Fibroblast of villous mesenchyme (primary cell): ENCODE measurements at places on chromosomes 6 and 20.
A peak's percentile ranks its signal among the peaks of the same experiment; 100 is the strongest.

- no peak for DNase-seq
Observed at GRCh38 chr6:109356237-109356636, 26.0 kb downstream of the CD164 start.

DNA sequence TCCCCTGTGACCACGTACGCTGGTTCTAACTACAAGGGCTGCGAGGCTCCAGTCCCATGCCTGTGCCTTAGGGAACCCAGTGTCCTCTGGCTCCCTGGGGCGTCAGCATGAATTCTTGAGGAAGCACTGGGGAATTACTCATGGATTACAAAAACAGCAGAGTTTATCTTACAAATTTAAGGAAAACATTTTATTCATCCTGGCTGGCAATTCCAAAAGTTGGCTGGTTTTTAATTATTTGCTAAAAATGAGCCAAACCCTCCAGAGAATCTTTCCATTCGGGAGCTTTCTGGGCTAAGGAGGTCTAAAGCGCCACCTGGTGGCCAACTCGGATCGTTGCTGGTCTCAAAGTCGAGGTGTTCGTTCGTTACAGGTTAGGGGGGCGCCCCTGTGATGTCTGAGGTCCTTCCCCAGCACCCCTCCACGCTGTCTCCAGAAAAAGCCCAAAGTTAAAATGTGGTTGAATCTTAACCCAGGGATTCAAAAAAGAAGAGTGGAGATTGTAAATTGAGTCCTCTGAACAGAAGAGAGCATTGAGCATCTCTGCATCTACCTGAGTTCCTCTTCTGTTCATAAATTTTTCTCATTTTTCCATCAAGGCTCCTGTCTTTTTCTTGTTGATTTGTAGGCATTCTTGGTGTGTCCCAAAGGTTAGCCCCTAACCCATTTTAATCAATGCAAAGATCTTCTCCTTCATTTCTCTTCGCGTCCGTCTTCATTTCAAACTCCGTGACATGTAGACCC, 99.4 kb downstream of the BFSP1 start:
- DNase-seq: peak; percentile 50

- DNase-seq: no peak
Observed at GRCh38 chr6:166739976-166740318, 112.9 kb upstream of the RPS6KA2 start.

- DNase-seq: no peak
Observed at GRCh38 chr20:58006346-58007316, 221.8 kb downstream of the ANKRD60 start.

DNA sequence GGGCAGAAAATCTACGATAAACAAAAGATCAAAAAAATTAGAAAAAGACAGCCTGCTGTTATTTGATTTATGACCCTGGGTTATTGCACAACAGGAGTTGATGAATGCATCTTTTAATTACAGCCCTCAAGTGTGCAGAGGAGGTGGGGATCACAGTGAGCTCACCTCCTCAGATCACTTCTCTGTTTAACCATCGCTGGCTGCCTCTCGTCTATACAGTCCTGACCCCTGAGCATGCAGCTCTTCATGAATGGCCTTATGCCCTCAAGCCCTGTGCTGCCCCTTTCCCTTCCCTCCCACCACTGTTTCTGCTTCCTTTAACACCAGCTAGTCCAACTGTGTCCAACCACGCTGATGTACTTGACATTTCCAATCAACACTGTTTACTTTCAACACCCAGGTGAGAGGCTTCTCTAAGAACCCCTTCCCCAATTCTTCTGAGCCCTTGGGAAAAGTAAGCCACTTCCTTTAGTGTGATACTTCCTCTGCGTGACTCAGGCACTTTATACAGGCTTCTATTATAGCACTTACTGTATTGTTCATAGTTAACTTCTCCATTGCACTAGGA, 60.6 kb upstream of the RIPOR2 start:
- no peak for DNase-seq

- peak; percentile 42 for DNase-seq
Observed at GRCh38 chr20:51661609-51662178, 106.5 kb downstream of the ATP9A start.

DNA sequence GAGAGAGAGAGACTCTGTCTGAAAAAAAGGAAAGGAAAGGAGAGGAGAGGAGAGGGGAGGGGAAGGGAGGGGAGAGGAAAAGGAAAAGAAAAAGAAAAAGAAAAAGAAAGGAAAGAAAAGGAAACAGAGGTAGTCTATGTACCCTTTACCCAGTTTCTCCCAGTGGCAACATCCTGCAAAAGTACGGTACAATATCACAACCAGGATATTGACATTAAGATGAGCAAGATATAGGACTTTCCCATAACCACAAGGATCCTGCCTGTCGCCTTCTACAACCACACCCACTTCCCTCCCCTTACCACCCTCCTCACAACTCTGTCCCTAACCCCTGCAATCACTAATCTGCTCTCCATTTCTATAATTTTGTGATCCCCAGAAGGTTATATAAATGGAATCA, 4.0 kb downstream of the C20orf96 start:
- no peak for DNase-seq

DNA sequence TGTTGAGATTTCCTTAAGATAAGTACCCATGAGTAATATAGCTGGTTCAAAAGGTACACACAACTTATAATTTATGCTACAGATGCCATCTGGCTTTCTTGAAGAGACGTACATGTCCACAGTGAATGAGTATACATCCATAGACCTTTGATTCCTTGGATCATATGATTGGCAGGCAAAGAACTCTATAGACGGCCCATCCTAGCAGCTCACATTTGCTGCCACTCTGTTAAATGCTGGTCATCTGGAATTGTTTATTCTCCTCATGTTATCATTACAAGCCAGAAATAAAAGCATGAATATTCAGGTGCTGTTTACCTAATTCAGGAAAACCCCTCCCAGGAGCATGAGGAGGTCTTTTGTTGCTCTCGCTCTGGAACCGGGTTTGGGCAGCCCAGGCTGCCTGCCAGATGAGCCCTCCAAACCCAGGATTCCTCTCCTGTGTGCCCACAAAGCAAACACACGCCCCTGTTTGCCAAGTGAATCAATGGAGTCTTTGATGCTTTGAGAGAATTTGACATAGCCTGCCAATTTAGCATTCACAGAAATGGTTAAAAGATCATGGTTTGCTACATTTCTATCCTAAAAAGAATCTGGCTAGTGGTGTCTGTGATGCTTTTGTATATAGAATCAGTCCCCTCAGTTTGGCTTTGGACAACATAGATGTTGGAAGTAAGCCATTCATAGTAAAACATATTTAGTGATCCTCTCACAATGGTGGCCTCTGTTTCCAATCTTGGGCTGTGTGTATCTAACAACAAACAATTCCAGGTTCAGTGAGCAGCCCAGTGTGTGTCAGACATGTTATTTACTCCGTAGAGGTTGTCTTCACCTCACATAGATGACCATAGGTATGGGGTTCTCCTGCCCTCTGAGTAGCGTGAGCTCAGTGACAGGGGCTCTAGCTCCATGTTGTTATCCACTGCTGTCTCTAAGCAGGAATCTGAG, 17.5 kb upstream of the PLCG1 start:
- DNase-seq: no peak

GRCh38 chr20:1831096-1831495, 64.1 kb upstream of the SIRPA start:
- DNase-seq: peak; percentile 35

DNA sequence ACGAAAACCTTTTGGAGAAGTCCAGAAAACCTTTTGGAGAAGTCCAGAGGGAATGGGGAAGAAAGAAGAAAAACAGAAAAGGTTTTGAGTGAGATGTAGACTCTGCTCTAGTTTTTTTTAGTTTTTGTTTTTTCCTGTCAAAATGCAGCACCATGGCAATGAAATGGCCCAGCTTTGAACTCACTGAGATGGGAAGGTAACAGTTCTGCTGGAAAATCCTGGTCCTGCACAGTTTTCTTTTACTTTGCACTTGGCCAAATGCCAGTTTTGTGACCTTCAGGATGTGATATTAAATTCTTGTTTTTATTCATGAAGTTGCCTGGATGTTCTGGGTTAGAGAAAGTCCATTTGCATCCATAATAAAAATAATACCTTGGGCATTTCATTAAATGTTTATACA, 145.7 kb downstream of the CFAP61 start:
- DNase-seq: no peak

GRCh38 chr20:905396-905961, 10.7 kb downstream of the ANGPT4 start:
- DNase-seq: no peak

DNA sequence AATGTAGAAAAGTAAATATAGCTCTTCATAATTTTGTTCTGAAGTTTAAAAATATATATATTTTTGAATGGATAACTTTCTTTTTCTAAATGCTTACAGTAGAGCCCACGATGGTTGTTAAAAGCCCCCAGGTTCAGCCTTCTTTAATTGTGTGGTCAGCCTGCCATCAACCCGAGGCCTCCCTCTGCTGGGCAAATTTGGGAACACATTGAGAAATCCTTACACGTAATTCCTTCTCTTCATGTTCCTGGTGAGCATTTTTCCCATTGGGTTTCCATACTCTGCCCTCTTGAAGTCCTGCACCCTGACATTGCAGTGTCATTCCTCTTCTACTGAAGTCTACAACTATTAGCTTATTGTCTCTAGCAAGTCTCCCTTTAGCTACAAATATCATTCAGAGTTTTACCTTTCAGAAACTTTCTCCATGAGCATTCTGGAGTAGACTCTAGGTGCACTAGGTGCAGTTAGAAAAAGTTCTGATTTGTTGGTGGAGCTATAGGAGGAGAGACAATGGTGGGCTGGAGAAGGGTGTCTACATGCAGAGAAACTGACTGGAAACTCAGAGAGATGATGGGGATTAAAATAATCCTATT, 40.6 kb downstream of the TRIM38 start:
- peak; percentile 67 for DNase-seq

- no peak for DNase-seq
Observed at GRCh38 chr20:40191573-40191972, 497.5 kb downstream of the MAFB start.

DNA sequence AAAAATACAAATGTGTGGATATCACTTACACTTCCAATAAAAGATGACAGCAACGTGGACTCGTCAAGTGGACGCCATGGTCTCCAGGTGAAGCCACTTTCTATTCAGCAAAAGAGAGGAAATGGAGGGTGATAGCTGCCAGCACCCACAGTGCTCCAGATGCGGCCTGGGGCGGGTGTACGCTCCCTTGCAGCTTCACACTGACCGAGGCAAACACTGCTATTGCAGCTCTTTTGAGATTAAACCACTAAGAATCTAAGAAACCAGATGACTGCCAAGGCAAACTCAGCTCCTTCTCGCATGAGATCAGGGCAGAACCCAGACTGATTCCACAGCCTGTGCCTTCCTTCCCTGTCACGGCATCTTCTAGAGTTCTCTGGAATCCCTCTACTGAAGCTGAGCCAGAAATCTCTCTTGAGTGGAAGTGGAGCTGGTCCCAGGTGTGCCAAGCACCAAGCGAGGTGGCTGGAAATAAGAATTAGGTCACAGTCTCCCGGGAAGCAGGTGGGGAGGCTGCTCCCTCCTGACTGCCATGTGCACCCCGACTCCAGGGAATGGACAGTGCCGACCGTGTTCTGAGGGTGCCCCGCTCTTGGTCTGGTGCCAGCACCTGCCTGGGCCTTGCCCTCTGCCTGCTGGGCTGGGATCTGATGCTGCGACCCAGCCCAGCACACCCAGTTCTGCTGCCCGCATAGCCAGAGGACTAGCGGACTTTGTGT, 90.1 kb upstream of the AFDN start:
- no peak for DNase-seq

DNA sequence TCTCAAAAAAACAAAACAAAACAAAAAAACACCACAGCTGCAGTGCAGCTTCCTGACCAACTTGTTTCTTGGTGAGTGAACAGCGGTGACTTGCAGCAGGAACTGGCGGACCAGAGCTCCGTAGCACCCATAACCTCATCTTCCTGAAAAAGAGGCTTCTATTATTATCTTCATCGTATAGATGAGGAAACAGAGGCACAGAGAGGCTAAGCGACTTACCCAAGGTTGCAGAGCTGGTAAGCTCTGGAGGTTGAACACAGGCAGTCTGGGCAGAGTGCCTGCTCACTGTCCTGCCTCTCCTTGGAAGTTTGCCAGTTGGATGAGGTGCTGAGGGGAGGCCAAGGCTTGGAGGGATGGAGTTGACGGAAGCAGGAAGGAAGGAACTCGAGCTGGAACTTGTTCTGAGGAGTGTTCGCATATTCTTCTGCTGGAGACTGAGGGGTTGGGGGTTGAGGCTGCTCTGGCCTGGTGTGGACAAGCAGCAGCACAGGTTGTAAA, 47.9 kb upstream of the CCDC167 start:
- DNase-seq: no peak

- DNase-seq: no peak
Observed at GRCh38 chr20:50343490-50344179, 153.0 kb downstream of the CEBPB start.

- DNase-seq: peak; percentile 57
Observed at GRCh38 chr20:10715035-10715434, 41.2 kb upstream of the JAG1 start.

GRCh38 chr20:61260905-61261304, 8.8 kb downstream of the CDH4 start:
- no peak for DNase-seq

GRCh38 chr20:37389241-37389747, 43.4 kb downstream of the SRC start:
- no peak for DNase-seq

DNA sequence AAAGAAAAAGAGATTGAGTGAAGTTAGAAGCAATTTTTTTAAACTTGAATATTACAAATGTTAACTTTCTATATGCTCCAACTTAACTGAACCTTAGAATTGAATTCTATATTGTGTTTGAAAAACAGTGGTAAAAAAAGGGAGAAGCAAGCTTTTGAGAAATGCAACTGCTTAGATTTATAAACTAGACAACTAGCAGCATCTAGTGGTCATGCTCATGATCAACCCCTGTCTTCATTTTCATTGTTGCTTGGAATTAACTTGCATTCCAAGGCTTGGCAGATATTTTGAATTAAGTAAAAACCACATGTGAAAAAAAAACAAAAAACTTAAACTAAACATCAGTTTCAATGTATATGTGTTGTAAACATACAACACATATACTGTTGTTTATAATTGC, 113.1 kb downstream of the C6orf58 start:
- peak; percentile 32 for DNase-seq

GRCh38 chr6:30720738-30721197, 616 bp downstream of the TUBB start:
- DNase-seq: peak; percentile 49
